ENCODE measurements at places on chromosomes 7 and 10.

- no peak for DNase-seq
Observed at GRCh38 chr7:35705932-35706461, 11.1 kb upstream of the HERPUD2 start.

GRCh38 chr7:15104411-15105092, 202.0 kb upstream of the DGKB start:
- no peak for DNase-seq

GRCh38 chr10:86062647-86063145, 303.9 kb downstream of the GRID1 start:
- DNase-seq, result no peak

- no peak for DNase-seq
Observed at GRCh38 chr10:129716211-129716681, 247.8 kb downstream of the EBF3 start.

DNA sequence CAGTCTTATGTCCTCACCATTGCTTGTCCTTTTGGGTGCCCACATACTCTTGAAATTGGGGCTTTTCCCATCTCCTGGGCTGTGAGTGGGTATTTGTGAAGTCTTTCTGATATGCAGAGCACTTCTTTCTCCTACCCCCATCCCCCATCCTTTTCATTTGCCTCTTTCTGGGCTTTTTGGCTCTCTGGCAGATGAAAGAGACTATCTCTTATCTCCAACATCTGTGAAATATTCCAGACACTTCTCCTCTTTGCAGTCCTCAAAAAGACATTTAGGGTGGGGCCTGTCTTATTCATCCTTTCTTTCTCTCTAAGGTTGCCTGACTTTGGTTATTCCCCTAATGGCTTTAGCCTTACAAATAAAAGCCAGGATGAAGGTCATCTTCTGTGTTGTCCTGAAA, 462.2 kb upstream of the MKI67 start:
- no peak for DNase-seq

GRCh38 chr10:44882166-44882720, 28.9 kb upstream of the TMEM72 start:
- DNase-seq, result no peak

GRCh38 chr10:101879456-101880231, 36.0 kb upstream of the KCNIP2 start:
- no peak for DNase-seq

- DNase-seq, result no peak
Observed at GRCh38 chr7:103640031-103640779, 194.2 kb upstream of the SLC26A5 start.

DNA sequence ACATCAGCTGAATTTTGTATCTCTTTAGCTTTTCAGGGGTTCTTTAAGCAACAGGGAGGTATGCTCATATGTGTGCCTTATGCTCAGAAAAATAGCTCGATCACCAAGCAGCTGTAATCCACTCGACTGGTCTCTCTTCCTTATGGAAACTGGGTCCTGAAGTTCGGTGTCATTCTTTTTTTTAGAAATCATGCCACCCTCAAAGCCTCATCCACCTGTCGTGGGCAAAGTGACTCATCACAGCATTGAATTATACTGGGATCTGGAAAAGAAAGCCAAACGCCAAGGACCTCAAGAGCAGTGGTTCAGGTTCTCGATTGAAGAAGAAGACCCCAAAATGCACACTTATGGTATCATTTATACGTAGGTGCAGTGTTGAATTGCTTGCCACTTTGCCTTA, 83.6 kb downstream of the FANK1 start:
- DNase-seq, result no peak

DNA sequence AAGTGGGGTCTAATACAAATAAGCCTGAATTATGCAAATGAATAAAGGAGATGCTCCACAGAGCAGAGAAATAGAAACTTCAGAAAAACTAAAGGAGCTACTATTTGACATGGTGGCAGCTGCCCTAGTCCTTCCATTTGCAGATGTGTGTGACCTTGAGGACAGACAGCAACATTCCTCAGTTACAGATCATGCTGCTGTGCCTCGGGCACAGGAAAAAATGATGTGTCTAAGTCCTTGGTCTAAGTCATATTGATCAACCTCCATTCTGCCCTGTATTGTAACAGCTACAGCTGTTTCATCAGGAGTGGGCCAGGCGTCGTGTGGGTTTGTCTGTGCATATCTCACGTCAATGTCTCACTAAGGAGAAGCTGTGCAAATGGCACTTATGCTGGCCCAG, 710.4 kb downstream of the TNS3 start:
- no peak for DNase-seq

GRCh38 chr7:112073530-112073929, 132.7 kb downstream of the DOCK4 start:
- no peak for DNase-seq

GRCh38 chr7:77208416-77208815, 8.8 kb upstream of the FGL2 start:
- DNase-seq, result no peak

DNA sequence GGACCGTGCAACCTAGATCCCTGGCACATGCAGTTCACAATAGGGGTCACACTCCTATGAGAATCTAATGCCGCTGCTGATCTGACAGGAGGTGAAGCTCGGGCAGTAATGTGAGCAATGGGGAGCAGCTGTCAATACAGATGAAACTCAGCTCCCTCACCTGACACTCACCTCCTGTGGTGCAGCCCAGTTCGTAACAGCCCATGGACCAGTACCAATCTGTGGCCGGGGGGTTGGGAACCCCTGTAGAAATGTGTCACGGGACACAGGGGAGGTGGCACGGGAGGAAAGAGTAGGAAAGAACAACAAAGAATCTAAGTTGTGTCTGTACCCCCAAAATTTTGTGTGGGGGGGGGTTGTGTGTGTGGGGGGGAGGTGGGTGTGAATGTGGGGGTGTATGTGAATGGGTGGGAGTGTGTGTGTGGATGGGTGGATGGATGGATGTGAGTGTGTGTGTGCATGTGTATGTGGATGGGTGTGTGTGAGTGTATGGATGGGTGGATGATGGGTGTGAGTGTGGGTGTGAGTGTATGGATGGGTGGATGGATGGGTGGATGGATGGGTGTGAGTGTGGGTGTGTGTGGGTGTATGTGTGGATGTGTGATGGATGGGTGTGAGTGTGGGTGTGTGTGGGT, 33.1 kb downstream of the SFMBT2 start:
- no peak for DNase-seq
